ENCODE measurements at places on chromosomes 5 and 9.
A peak's percentile ranks its signal among the peaks of the same experiment; 100 is the strongest.

- DNase-seq: no peak
Measured at GRCh38 chr9:7536310-7536939, 263.2 kb downstream of the DMAC1 start.

DNA sequence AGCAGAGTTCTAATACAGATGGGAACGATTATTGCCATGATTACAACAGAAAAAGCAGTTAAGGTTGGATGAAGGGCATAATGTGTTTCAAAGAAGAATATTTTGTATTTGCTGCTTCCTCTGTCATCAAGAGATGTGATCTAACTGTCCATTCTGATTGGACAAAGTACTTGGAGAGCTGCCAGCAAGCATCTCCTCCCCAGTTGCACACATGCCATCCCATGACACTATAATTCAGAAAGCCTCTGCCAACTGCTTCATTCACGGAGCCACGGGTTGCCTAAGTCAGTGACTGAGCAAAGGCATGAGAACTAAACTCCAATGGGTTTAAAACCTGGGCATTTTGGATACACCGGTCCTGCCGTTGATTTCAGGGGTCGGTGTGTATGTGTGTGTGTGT, 253.8 kb downstream of the CRB2 start:
- DNase-seq: no peak

DNA sequence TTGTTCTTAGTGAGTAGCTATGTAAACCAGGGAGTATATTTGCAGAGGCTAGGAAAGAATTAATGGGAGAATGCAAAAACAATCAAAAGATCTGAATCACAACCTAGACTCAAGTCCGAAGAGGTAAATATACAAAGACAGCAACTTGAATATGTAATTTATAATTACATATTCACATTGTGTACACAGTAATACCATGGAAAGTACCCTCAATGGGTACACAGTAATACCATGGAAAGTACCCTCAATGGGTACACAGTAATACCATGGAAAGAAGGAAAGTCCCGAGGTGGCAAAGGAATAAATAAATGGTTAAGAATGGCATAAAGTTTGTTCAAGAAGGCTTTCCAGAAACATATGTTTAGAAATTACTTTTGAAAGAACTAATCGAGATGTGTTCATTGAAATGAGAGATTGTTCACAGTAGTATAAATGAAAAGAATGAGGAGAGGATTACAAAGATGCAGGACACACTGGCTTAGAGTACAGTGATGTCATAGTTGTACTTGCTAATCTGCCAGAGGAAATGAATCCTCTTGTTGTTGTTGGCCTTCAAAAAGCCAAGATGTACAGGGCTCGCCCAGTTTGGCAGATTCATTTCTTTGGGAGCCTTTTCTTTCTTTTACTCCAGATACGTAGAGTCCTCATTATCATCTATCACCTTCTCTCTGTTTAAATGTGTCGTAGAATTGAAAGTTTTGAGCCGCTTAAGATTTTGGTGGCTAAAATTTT, 116.0 kb downstream of the UNC13B start:
- no peak for DNase-seq

DNA sequence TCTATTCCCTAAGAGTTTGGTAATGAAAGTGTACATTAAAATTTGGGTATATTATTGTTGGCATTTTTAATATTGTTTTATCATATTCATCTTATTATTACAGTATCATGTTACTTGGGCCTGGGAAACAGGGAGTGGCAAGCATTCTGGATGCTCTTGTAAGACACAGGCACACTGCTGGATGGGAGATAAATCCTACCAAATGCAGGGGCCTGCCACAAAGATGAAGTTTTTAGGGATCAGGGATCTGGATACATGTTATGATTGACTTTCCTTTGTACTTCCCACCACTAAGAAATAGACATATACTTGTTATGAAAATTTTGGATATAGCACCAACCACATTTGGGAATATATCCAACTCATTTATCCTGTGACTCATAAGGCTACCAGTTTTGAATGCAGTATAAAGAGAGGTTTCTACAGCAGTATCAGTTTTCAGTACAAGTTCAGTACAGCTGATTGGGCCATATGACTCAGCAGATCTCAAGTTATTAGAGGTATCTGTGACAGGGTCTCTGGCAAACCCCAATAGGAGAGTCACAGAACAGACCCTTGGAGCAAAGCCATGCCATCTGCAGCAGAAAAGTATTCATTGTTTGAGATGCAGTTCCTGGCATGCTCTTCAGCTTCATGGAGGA, 360.1 kb downstream of the DMAC1 start:
- DNase-seq: no peak

- peak; percentile 56 for DNase-seq
Measured at GRCh38 chr5:78360924-78361630, 660 bp downstream of the SCAMP1 start.

DNA sequence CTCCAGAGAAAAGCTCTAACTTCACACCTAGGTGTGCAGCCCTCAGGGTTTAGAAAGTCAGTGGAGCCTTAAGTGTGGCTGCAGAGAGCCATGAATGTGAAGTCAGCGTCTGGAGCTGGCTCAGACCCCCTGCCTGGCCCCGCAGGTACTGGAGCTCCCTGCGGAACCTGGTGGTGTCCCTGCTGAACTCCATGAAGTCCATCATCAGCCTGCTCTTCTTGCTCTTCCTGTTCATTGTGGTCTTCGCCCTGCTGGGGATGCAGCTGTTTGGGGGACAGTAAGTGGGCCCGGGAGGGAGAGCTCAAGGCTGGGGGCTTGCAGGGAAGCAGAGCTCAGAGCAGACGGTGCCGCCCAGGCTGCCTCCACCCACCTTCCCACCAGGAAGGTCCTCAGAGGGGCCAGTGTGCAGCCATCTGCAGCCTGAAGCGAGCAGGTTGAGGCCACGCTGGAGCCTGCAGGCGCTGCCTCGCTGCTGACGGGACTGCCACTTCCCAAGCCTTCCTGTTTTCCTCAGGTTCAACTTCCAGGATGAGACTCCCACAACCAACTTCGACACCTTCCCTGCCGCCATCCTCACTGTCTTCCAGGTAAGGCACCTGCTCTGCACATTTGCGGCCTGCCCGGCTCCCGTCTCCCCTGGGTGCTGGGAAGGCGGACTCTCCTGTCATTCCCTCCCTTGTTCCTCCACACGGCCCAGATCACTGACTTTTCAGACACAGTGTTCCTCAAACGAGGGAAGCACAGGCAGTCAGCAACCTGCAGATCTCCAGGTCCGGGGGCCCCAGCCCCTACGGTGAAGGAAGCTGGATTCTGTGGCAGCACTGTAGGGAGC, 108.9 kb downstream of the CACNA1B start:
- no peak for DNase-seq

All from stimulated activated CD8-positive, alpha-beta memory T cell treated with anti-CD3 and anti-CD28 coated beads, Interleukin-15, amount 100 ng/mL, for 4 hours (primary cell).